GM23248 (cell line): ENCODE measurements at places on chromosomes 5 and 9.

GRCh38 chr5:135038813-135039270, 4.8 kb upstream of the PITX1 start:
- no peak for DNase-seq

DNA sequence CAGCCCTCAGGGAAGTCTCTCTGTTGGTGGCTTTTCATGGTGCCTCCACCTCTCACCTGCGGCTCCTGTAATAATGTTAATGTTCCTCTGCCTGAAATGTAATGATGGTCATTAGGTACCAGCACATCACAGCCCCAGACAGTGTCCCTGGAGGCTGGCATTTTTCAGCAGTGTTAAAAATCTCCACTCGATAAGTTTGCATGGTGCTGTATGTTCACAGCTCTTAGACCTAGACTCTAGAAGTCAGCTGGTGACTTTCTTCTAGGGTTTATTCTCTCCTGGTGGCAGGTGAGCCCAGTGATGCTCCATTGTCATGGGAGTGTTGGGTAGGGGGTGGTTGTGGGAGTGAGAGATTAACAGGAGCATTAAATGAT, 53.1 kb downstream of the GPR107 start:
- DNase-seq, result no peak

DNA sequence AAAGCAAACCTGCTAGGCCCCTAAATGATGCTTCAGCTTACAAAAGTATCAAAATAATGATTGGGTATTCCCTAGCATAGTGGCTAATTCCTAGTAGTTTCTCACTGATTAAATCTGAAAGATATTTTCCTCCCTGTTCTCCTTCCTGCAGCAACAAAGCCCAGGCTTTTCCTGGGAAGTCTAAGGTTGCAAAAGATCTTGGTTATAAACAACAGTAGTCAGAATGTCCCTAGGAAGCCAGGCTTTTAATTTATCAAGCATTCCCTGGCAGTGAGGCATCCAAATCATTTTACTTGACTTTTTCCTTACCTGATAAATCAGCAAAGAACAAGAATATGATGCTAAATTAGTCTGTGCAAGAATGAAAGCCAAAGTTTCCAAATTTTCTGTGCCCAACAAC, 272.0 kb downstream of the PDE4D start:
- peak; percentile 6 for DNase-seq

- no peak for DNase-seq
These were observed 561.4 kb downstream of the CAAP1 start for GRCh38 chr9:26331223-26331622.

DNA sequence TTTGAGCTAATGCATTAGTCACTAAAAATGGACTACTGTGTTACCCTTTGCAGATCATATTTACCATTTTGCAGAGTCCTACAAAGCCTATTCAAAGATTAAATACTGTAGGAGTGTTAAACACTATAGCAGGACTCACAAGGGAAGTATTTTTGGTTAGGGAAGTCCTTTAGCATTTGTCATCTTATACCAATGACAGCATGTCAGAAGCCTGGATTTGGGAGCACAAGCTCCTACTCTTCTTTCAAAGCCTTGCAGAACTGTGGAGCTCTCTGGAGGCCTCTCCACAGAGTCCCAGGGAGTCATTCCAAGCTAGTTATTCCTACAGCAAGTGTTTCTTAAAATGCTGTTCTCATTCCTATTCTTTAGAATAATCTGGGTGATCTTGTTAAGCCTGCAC, 288.8 kb downstream of the PIK3R1 start:
- DNase-seq, result peak; percentile 51

- DNase-seq, result peak; percentile 66
These were observed 46.2 kb upstream of the FABP6 start for GRCh38 chr5:160183075-160183474.

- DNase-seq, result peak; percentile 68
These were observed 1.1 kb upstream of the EPB41L4A start for GRCh38 chr5:112419986-112420864.

DNA sequence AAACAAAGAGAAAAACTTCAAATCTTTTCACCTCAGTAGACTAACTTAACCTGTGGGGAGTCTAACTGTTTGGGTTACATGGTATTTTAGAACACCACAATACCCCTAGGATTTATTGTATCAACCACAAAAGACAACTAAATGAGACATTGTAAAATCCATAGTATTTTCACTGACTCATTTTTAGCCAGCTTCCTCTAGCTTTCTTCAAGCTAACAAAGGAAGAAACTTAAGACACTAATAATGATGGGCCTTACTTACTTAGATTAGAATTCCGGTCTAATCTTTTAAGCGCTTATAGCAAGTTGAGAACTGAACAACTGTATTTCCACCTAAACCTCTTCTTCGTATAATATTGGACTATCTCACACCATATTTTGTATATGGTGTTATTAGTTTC, 529.3 kb downstream of the DMRTA1 start:
- peak; percentile 43 for DNase-seq

DNA sequence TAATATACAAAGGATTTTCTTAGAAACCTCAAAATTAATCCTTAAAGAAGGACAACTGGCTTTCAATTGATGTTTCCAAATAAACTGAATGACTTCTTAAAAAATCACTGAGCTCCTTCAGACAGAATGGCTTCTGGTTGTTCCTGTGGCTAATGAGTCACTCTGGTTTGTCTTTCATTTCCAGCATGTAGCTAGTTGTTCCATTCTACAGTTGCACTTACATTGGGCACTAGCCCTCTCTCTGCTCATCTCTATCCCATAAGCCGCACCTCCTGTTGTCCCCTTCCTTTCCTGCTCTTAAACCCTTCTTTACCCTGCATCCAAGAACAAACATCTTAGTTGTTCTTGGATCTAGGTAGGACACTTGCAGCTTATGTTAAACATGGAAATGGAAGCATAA, 235.3 kb upstream of the HAPLN1 start:
- peak; percentile 70 for DNase-seq

DNA sequence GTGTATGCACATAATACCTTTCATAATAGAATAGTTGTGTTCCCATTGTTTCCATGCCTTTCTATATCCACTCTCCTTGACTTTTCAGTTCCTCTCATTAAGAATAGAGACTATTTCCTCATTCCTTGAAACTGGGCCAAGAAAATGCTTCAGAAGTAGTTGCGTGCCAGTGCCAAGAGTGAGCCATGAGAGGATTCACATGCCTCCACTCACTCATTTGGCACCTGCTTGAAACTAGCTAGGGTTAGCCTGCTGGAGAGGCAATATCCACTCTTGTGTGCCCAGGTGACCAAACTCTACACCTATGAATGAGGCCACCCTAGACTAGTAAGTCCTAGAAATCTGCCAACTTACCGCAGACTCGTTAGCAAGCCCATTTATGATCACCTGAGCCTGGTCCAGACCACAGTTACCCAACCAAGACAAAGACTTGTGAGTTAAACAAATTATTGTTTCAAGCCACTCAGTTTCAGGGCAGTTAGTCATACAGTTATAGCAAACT, 276.3 kb downstream of the EPB41L4A start:
- peak; percentile 83 for DNase-seq

DNA sequence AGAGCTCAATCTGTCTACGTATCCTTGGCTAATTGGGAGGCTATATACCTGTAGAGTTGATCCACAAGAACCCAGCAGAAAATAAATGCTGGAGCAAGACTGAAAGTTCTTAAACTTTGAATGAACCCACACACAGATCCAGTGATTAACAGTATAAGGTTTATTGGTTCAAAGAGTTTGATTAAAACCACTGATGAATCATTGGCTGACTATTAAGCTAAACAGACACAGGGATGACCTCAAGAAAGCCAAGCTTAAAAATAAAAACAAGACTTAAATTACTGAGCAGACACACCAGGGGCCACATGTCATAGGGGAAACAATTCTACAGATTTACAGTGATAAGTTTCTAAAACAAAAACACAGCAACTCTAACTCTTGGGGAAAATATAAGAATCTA, 163.6 kb downstream of the SPATA31D1 start:
- peak; percentile 64 for DNase-seq

DNA sequence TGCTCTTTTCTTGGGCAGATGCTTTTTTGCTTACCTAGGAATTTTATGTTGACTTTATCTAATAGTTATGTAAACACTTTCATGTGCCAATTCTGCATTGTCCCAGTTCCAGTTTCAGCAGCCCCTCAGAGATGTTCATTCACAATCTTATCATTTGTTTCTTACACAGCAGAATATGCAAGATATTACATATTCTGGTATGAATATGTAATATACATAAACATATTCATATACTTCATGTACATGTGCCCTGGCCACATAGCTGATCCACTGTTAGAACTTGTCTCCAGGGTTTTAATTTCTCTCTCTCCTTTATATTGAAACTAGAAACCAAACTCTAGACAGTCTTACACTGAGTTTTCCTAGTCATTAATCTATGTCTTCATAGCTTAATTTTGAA, 90.2 kb upstream of the PARP8 start:
- no peak for DNase-seq

GRCh38 chr5:27608992-27609391, 570.6 kb upstream of the CDH9 start:
- no peak for DNase-seq

GRCh38 chr5:2817031-2817603, 65.6 kb upstream of the IRX2 start:
- DNase-seq, result no peak

- DNase-seq, result no peak
These were observed 53.4 kb downstream of the DUSP1 start for GRCh38 chr5:172717481-172718195.

DNA sequence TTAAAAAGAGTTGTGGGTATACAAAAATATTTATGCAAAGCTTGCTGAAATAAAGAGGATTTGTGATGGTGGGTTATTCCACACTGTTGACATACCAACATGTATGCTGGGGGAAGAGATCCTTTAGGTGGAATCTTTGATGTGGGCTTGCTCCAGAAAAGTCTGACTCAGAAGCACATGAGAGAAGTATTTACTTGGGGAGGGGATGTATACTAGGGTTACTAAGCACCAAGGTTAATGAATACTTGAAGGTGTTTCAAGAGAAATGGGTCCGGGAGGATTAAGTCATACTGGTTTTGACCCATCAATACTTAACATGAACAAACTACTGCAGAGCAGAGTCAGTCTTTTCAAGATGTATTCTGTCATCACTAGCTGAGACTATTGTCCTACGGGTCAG, 316.4 kb upstream of the GRIN3A start:
- DNase-seq, result no peak

DNA sequence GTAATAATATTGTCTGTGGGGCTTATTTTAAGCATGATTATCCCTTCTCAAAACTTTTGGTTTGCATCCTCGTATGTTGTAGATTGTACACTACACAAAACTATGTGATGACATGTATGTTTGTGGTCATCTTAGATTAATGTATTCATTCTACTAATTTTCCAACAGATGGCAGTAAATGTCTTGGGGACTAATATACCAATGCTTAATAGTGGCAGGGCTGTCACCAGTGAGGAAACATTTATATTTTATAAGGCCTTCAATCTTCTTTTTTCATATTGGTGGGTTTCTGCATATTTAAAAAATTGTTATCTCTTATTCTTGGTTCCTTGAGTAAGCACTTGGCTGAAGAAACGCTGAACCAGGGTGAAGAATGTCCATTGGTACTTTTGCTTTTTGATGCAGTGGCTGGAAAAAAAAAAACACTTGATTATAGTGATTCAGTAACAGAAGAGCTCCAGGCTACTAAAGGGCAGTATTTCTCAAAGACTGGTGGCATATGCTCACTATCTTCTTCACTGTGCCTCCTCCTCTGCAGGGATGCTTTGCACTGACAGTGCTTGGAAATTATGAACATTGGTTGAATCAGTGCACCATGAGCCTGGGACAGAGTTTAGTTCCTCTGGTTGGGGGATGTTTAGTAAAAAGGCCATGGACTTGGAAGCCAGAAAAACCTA, 530.3 kb downstream of the RASEF start:
- DNase-seq, result peak; percentile 8

DNA sequence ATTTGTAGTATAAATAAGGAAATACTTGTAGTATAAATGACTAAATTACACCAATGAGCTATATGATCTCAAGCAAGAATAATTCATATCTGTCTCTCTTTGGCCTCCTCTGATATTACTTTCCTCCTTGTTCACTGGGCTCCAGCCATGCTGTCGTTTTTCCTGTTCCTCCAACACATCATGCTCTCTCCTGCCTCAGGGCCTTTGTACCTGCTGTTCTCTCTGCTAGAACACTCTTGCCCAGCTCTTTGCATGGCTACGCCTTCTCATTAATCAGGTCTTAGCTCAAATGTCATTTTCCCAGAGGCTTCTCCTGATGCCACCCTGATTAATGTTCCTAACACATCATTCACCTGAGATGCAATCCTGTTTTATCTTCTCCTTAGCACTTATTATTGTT, 2.5 kb upstream of the ZNF346 start:
- no peak for DNase-seq

GRCh38 chr5:173333925-173334661, 5.9 kb upstream of the STC2 start:
- DNase-seq, result peak; percentile 72

- DNase-seq, result peak; percentile 63
These were observed 544 bp downstream of the FNBP1 start for GRCh38 chr9:130042406-130042884.

- DNase-seq, result no peak
These were observed 54.1 kb upstream of the FYB1 start for GRCh38 chr5:39273314-39273954.

GRCh38 chr9:131500377-131500776, 2.3 kb upstream of the POMT1 start:
- no peak for DNase-seq

DNA sequence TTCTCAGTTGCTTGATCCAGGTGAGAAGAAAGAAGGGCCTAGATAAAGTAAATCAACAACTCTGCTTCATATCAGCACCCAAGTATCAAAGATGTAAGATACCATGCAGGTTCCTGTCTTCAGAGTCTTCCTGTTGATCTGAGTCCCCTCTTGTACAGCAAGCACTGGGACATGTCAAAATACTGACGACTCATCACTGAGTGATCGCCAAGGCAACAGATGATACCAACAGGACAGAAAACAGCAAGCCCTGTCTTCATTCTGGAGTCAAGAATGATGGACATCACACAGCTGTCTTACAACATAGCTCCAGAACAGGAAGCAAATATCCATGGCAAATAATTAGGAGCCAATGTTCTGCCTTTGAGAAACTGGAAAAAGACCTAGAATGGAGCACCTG, 83.7 kb downstream of the TARS1 start:
- DNase-seq, result peak; percentile 17

DNA sequence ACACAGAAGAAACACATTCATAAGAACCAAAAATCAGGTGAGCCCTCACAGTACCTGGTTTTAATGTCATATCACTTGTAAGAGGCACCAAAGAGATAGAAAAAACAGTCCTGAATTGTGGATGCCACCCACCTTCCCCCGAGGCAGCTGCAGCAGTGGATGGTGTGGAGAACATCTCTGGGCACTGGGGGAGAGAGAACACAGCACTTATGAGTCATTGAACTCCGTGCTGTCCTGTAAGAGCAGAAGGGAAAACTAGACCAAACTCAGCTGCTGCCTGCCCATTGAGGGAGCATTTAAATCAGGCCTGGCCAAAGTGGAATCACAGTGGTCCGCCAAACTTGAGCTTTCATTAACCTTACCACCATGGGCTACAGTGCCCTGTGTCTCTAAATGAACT, 296.2 kb downstream of the SPATA31D1 start:
- no peak for DNase-seq

DNA sequence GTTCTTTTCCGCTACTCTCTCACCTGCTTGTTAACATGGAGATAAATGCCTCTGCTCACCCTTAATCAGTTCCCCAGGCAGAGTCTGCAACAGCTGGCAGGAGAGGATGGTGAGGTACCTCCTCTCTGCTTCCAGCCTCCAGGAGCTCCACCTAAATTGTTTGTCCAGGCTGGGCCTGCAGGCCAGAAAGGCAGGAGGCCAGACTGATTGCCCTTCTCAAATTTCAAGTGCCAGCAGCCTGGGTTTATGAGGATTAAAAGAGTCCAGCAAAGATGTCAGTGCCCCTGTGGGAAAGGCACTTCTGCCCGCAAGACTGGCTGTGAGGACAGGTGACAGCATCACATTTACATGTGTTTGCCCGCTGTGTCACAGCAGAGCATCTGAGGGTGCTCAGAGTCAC, 19.8 kb downstream of the CORO2A start:
- no peak for DNase-seq
